ENCODE measurements at places on chromosomes 5 and 9.

GRCh38 chr9:880725-881124 lies 39.2 kb downstream of the DMRT1 start:
- no peak for DNase-seq

DNA sequence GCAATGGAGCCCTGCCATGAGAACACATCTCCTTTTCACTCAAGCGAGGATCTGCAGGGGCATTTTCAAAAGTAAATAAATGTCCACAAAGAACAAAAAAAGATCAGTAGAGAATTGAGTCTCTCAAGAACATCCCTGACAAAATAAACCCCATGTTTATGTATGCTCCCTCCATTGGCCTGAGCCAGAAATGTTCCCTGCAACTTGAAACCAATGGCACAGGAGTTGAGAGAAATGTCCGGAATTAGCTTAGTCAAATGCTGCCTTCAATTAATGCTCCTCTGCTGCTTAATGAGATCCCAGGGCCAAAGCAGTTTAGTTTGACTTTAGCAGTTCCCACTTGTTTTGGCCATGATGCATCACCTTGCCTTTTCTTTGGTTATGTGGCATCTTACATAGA lies 238.3 kb downstream of the EBF1 start:
- no peak for DNase-seq

GRCh38 chr5:87886164-87886563 lies 382.5 kb downstream of the TMEM161B start:
- DNase-seq = no peak

- peak; percentile 32 for DNase-seq
Observed at GRCh38 chr5:122156724-122157325, 27.5 kb downstream of the ZNF474 start.

DNA sequence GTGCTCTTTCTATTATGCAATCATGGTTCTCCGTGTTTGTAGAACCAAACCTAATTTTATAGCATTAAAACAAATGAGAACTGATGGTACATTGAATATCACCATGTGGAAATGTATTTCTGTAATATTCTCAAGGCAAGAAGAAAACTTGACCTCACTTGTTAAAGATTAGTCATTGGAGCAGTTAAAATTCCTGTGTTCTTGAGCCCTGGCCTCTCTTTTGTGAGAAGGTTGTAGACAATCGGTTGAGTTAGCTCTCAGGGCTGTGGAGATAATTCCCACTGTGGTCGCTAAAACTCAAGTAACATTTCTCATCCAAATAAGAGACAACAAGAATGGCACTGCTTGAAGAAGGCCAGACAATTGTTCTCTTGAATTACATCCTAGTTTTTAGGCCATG lies 216.0 kb upstream of the KLF4 start:
- DNase-seq = no peak

DNA sequence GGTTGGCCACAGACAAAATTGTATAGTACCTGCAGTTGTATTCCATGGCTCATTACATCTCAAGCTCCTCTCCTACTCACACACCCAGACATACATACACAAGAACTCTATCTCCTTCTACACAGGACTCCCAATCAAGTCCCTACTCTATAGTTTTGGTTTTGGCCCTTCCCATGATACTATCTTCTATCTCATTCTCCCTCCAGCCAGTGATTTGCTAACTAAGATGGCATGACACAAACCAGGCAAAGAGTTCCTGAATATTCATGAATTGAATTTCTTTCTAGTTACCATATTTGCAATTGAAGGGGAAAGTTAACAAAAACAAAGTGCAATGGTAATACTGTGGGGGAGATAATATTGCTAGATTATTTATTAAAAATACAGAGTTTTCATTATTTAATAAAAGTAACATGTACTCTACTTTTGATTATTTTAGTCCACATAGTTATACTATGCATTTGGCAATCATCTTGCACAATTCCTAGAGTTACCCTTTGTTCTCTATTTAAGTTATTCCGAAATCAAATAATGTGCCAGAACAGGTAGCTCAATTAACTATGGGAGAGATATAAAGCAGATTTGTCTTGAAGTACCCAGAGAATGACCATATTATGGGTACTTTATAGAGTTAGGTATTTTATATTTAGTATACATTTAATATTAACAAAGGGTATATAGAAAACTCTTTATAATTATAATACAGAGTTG lies 9.6 kb upstream of the LURAP1L start:
- no peak for DNase-seq

DNA sequence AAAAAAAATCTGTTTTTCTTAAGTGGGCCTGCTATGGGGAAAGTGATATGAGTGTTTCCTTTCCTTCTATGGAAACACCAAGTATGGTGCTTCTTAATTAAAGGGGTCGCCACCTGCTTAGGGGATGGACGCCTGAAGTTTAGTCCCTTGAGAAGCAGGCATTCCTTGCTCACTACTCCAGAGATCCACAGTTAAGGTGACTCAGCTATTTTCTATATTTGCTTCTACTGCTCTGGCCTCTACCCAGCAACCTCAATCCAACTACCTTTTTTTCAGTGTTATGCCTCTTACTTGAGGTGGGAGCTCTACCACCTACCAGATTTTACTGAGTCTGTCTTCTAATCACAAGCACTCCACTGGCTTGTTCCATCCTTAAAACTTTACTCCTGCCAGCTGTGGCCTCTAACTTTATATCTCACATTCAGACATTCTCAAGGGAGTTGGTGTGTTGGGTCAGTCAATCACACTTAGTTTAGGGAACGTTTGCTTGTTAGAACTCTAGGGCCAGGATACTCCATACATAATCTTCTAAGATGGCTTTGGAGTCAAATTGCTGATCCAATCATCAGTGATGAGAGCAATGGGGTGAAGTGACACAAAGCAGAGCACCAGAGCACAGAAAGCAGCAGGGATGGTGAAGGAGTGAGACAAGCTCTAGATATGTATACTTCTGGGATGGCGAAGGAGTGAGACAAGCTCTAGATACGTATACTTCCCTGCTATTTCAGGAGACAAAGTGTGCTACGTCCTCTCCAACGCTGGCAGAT lies 708.1 kb downstream of the EFNA5 start:
- DNase-seq = no peak

- DNase-seq = no peak
Observed at GRCh38 chr9:131961496-131961880, 118.2 kb downstream of the MED27 start.

DNA sequence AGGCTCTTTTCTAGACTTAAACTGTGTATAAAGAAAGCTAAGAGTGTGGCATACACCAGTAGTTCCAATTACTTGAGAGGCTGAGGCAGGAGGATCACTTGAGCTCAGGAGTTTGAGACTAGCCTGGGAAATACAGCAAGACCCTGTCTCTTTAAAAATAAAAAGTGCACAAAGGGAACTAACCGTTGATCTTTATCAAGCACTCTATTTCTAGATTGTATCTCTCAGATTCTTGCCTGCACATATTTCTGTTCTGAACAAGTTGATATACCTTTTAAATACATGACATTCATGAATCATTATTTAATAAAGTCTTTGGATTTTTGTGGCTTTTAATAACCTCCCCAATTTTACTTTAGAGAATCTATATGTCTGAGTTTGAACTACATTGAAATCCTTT lies 47.2 kb downstream of the HMGCR start:
- no peak for DNase-seq

DNA sequence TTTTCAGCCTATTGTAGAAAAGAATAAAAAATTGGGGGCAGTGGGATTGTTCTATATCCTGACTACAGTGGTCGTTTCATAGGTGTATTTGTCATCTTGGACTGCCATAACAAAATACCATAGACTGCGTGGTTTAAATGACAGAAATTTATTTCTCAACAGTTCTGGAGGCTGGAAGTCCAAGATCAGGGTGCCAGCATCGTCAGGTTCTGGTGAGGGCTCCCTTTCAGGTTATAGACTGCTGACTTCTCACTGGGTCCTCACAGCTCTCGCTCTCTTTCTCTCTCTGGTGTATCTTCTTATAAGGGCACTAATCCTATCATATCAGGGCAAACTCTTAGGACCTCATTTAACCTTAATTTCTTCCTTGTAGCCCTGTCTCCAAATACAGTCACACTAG lies 356.7 kb upstream of the TRPC7 start:
- no peak for DNase-seq

- DNase-seq = no peak
Observed at GRCh38 chr9:76090330-76090729, 199.9 kb downstream of the PCSK5 start.

DNA sequence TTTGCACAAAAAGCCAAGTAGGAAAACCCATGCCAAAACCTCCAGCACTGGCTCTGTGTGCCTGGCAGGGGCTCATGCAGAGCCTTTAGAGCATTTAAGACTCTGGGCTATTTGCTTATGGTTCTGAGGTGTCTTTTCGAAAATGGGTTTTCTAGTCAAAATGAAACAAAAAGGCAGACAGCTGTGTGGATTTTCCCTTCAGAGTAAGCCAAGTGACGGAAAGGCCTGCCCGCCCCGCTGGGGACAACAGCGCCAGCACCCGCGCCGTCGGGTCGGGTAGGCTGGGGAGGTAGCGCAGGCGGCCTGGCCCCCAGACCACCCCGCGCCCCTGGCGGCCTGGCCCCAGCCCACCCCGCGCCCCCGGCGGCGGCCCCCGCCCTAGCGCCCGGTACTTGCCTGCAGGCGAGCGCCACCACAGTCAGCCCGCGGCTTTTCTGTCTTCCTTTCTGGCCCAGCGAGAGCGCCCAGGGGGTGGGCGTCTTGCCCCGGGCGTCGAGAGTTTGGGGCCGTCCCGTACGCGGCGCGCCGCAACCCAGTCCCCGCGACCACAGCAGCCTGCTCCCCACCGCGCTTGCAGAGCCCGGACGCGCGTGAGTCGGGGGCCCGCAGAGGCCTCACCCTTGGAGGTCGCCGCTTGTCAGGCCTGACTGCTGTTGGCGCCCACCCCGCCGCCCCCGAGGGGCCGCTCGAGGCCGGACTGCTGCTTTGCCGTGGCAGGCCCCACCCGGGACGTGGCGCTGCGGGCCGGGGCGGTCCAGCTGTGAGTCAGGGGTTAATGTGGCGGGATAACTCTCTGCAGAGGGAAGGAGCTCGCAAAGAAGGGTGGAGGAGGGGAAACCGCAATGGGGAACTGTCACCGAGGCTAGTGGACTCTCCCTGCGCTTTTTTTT lies at the start of gene TICAM2:
Gene TICAM2 (minus strand): TSS at position 779 of the 890 bp plus-strand sequence. CDS start 21,223 bp downstream, outside the sequence.
- peak; percentile 86 for DNase-seq

DNA sequence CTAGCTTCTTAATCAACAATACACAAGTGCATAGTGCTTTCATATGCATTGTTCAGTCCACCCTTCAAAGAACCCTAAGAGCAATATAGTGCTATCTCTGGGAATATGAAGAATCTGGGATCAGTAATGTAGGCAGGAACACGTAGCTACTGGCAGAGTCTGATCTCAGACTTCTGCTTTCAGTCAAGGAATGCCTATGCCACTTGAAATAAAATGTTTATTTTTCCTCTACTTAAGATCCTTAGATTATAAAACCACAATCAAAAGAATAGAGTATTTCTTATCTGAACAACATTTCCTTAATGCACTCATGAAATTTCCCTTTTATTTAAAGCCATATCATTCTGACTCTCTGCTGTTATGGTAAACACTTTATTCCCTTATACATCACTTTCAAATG lies 1407.8 kb upstream of the C9orf72 start:
- DNase-seq = no peak

- no peak for DNase-seq
Observed at GRCh38 chr5:128825826-128826225, 139.5 kb upstream of the SLC27A6 start.

- no peak for DNase-seq
Observed at GRCh38 chr5:94856257-94856800, 237.9 kb downstream of the SLF1 start.

DNA sequence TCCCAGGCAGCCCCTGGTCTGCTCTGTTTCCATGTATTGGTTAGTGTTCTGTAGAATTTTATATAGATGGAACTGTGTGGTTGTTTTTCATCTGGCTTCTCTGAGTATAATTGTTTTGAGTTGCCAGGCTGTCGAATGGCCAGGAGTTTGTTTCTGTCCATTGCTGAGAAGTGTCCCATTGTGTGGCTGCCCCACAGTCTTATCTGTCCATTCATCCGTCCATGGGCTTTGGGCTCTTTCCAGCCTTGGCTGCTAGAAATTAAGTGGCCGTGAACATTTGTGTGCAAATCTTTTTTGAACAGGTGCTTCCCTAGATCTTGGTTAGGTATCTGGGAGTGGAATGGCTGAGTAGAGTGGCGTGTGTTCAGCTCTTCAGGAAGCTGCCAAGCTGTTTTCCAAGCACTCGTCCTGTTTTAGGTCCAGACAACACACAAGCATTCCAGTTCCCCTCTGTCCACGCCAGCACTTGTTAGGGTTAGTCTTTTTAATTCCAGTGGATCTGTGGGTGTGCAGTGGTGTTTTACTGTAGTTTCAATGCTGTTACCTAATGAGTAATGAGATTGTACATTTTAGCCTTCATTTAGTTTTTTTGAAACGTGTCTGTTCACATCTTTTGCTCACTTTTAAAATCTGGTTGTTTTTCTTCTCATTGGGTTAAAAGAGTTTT lies 122.2 kb upstream of the CACNA1B start:
- no peak for DNase-seq

GRCh38 chr9:121453232-121453892 lies 46.3 kb downstream of the GGTA1 start:
- no peak for DNase-seq

- peak; percentile 18 for DNase-seq
Observed at GRCh38 chr5:109612278-109612905, 77.3 kb upstream of the MAN2A1 start.
